ENCODE measurements at places on chromosomes 12 and 14.

DNA sequence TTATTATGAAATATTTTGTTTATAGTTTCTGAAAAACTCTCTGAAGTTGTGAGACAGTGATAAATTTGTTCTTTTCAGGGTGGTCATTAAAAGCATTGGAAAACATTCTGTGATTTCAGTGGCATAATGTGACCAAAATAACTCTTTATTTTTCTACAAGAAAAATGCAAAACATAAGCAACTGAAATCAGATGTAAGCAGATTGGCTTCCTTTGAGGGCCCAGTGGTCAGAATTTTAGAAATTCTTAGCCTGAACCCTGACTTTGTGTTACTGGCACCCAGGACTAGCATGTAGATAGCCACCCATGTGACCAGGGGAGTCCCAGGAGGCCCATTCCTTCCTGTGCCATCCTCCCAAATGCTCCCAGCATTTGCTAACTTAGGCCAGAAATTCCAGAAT, 145.6 kb upstream of the SLC38A2 start:
- no peak for DNase-seq

DNA sequence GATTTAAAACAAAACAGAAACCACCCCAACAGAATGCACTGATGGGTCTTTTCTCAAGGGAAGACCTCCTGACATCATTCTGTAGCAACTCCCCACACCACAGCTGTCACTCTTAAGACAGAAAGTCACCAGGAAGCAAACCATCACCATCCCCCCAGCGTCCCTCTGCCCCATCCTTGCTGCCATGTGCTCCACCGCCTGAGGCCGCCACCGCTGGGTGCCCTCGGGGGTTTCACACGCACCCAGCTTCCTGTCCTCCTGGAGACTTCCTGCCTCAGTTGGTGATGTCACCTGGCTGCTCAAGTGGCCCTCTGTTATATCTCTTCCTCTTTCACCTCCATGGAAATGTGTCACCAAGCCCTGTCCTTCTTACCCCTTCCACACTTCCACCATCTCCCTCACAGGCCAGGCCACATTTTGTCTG, 71.4 kb upstream of the GPR68 start:
- DNase-seq, result peak; percentile 48

- DNase-seq, result no peak
These were observed 450 bp downstream of the BLTP3B start for GRCh38 chr12:100141998-100142850.

- no peak for DNase-seq
These were observed 4.7 kb upstream of the KRT79 start for GRCh38 chr12:52838609-52839435.

DNA sequence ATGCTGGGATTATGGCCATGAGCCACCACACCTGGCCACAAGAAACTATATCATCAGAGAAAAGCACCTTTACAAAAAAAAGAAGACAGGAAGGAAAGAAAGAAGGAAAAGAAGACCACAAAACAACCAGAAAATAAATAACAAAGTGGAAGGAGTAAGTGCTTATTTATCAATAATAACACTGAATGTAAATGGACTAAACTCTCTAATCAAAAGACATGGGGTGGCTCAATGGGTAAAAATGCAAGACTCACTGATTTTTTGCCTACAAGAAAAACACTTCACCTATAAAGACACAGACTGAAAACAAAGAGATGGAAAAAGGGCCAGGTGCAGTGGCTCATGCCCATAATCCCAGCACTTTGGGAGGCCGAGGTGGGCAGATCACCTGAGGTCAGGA, 65.7 kb downstream of the MAPKAPK5 start:
- no peak for DNase-seq

DNA sequence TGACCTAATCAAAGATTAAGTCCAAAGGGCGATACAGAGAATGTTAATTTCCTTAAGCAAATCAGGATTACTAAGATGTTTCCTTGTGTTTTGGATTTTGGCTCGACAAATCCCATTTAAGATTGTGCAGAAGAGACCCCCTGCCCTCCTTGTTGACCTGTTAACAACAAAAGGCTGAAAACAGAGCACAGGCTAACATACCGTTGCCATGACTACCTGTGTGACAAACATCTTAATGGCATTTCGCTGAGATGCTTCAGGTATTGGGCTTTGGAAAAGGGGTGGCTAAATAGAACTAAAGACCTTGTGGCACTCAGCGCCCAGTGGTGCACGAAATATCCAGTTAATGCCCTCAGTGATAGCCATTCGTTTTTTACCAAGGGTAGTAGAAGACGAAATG, 1532.3 kb upstream of the TMEM132C start:
- DNase-seq, result no peak

DNA sequence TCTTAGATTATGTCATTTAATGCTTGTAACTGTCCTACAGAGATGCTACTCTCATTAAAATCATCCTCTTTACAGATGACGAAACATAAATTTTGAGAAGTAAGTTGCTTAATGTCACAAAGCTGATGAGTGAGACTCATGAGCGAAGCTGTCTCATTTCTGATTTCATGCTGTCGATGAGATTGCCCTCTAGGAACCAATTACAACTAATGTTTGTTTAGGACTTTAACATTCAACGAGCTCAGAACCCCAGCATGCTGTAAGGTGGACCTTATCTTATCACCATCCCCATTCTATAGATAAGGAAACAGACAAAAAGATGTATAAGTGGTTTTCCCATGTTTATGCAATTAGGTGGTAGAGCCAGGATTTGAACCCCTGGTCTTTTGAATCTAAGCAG, 23.1 kb downstream of the BHLHE41 start:
- DNase-seq, result no peak

GRCh38 chr14:80987235-80988032, 32.0 kb downstream of the TSHR start:
- peak; percentile 33 for DNase-seq

DNA sequence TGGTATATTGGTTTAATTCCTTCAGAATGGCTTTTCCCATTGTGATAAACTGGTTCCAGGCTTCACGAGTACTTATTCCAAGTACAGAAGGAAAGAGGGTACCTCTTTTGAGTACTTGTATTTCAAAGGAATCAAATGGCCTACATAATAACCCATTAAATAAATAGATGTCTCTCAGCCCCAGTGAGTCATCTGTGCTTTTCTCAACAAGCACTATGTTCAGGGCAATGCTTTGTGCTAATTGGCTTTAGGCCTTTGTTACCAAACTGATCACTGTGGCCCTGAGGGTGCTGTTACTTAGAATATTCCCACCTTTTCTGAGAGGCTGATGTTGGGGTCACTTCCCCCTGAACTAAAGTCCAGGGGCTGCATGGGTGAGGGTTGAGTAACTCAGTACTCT, 107.1 kb downstream of the LRRK2 start:
- no peak for DNase-seq

- DNase-seq, result no peak
These were observed 7.4 kb downstream of the ZBTB39 start for GRCh38 chr12:56998981-56999380.

DNA sequence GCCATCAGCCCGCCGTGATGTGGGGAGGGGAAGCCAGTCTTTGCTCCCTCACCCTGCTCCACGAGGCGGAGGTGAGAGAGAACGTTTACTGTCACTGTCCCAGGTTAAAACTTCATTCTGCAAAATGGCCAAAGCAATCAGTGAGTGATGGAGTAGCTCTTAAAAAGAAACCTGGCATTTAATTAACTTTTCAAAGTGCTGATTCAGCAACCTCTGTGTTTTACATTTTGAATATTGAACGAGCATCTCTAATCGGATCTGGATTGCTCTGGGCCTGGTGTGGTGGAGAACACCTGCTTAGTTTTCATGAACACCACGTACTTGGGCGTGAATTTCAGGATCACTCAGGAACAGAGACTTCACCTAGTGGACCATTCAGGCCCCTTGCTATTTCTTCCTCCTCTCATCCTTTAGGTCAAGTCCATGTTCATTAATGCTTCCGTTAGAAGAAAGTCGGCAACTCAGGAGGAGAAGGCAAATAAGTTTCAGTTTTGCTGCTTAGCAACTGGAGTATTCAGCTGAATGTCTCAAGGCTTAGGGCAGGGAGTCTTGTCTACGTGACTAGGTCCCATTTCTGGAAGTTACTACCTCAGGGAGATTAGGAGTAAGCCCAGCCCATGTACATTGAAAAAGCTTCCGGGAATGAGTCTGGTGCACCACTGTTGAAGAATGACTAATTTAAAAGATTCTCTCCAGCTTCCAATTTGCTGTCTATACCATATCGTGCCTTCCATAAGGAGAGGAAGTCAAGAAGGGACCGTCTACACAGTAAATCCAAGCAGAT, 68.2 kb downstream of the IFT43 start:
- DNase-seq, result no peak

- no peak for DNase-seq
These were observed 90.4 kb downstream of the PPP2R5C start for GRCh38 chr14:101851736-101852405.

- no peak for DNase-seq
These were observed 417.6 kb downstream of the NAV3 start for GRCh38 chr12:78248321-78248720.

GRCh38 chr12:94222351-94223084, 74.1 kb downstream of the PLXNC1 start:
- no peak for DNase-seq

DNA sequence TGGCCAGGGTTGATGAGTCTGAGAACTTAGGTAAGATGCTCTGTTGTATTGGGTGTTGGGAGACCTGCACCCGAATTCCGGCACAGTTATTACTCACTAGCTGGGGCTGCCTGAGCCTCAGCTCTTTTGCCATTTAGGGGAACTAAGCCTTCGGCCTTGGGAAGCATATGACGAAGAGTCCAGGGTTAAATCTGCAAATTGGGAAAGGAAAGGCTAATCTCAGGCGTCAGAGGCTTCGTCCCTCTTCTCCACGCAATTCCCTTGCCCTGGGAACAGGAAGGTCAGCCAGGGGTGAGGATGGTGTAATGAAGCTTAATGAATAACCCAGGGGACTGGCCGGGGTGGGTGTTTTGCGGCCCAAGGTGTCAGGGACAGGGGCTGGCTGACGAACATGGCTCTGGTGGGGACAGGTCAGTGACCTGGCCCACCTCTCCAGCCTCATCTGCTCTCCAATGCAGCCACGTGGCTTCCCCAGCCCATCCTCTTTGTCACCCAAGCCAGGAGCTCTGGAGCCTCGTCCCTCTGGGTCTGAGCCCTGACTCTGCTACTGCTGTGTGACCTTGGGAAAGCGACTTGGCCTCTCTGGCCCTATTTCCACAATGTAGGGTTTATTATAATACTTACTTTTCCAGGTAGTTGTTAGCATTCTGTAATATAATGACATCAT, 3.8 kb upstream of the SDSL start:
- no peak for DNase-seq

DNA sequence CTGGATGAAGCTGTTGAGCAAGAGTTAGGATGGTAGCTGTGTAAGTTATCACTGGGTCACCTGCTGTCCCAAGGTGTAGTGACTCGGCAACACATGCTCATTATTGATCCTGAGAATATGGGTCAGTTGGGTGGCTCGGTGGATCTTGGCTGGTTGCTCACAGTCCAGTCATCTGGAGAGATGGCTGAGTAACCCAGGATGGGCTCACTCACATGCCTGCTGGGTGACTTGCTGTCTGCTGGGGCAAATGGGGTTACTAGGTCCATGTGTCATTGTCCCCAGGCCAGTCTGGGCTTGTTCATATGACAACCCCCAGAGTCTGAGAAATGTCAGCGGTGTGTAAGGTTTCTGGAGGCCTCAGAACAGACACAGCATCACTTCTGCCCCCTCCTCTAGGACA, 69.5 kb downstream of the SLC15A4 start:
- no peak for DNase-seq

- no peak for DNase-seq
These were observed 71.6 kb downstream of the PDE6H start for GRCh38 chr12:15044471-15044870.

GRCh38 chr14:75821831-75822521, 159.8 kb downstream of the TGFB3 start:
- DNase-seq, result no peak

GRCh38 chr14:34180434-34180833, 229.6 kb upstream of the EGLN3 start:
- DNase-seq, result no peak

GRCh38 chr14:37889087-37889486, 293.7 kb downstream of the TTC6 start:
- DNase-seq, result no peak

DNA sequence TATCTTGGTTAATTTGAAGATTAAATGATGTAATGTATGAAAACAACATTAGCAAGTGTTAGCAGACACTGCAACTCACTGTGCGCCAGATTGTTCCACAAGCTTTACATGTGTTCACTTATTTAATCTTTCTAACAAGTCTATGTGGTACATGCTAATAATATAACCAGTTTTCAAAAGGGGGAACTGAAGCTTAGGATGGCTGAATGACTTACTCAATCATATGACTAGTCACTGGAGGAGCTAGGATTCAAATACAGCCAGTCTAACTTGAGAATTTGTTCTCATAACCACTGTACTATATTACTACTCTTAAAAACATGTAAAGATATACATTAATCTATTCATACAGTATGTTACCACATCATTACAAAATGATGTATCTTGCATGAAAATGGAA, 60.5 kb upstream of the LRIG3 start:
- no peak for DNase-seq

- DNase-seq, result no peak
These were observed 125.3 kb upstream of the HIF1A start for GRCh38 chr14:61569812-61570548.

GRCh38 chr14:64804754-64805260, 74.9 kb downstream of the SPTB start:
- no peak for DNase-seq

GRCh38 chr12:104280717-104281458, 22.7 kb upstream of the EID3 start:
- DNase-seq, result no peak

GRCh38 chr12:13197032-13197431, 506 bp downstream of the EMP1 start:
- DNase-seq, result no peak

DNA sequence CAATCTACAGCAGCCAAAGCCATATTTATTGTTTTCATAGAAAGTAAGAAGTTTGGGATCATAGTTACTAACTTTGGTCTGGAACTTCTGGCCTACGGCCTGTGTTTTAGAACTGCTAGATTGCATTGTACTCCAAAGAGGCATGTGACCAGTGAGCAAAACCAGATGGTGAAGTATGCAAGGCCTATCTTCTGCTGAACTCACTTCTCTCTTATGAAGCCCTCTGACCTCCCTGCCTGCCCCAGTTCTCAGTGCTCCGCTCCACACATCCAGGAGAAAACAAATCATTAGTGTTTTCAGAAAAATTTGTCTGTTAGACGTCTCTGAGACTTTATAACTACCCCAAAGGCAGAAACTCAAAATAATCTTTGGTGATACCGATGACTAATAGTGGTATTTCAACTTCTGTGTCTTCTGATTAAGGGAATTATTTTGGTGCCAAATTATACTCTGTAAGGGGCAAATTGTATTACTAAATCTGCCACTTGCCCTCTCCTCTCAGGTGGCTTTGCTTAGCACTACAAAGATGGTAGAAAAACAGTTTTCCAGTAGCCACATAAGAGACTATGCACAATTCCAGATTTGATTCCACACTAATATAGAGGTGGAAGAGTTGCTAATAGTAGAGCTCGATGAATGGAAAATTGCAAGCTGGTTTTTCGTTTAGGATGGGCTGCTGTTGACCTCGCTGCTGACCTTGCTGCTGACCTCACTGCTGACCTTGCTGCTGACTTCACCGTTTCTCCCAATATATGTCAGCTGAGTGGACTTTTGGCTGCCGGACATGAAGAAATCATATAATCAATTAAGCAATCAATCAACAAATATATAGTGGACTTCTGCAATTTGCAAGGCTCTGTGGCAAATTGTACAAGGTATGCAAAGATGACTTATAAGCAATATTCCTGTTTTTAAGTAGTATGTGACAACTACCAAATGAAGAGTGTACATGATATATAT, 147.5 kb downstream of the KITLG start:
- no peak for DNase-seq

GRCh38 chr12:110546339-110546738, 36.8 kb downstream of the PPTC7 start:
- DNase-seq, result no peak
